PC-9 (cell line): ENCODE measurements at places on chromosomes 7 and 10.

- DNase-seq = no peak
Measured at GRCh38 chr10:35911233-35911632, 269.1 kb upstream of the FZD8 start.

GRCh38 chr10:69285699-69286098, 7.4 kb downstream of the HK1 start:
- DNase-seq = no peak

DNA sequence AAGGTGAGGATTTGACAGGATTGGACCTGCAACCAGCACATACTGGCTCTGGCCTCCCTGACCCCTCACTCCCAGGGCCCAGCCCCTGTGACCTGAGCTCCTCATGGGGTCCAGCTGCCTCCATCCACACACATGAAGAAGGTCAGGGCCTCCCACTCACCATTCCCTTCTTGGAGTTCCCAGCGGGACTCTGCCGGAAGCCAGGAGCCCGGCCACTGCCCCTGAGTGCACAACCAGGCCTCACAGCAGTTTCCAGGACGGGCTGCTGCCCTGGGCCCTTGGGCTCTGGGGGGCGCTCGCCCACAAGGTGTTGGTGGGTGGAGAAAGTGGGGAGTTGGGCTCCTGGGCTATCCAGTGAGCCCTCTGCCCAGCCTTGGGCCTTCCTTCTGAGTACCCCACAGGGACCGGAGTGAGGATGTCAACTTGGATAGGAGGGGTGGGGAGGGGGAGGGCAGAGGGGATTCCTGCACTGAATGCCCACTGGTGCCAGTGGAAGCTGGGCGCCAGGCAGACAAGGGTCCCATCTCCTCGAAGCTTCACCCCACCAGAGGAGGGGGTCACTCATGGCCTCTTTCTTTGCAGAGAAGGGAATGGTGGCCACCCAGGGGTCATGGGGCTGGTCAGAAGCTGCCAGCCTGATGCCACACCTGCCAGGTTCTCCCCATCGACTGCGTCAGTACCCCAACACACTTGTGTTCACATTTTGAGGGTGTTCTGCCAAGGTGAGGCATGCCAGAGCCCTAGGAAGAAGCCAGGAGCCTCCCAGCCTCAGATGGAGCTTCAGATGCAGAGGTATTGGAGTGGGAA, 115.3 kb downstream of the PTPN20 start:
- no peak for DNase-seq

- no peak for DNase-seq
Measured at GRCh38 chr7:862157-862556, 14.2 kb upstream of the GET4 start.
